Stimulated activated CD8-positive, alpha-beta memory T cell treated with anti-CD3 and anti-CD28 coated beads, Interleukin-4, amount 100 ng/mL, for 4 hours (primary cell): ENCODE measurements at places on chromosomes 13 and 19.

- DNase-seq = no peak
Measured at GRCh38 chr19:41205995-41206394, 13.0 kb downstream of the CYP2S1 start.

DNA sequence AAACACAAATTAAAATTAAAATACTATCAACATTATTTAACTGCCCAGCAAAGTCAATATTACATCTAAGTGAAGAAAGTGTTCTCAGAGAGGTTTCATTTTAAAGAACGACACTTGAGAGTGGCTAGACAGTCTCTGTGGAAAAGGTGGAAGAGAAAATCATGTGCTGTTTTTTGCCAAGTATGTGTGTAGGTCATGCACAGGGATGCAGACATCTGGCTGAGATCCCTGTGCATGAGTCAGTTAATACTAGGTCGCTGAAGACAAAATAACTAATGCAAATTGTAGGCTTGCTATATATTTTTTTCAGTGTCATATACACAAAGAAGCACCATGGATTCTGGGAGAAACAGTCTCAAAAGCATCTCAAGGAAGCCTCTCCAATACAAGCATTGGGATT is 44.3 kb upstream of the ENOX1 start:
- no peak for DNase-seq

GRCh38 chr19:13262450-13262849 is 112.2 kb downstream of the IER2 start:
- DNase-seq = no peak

DNA sequence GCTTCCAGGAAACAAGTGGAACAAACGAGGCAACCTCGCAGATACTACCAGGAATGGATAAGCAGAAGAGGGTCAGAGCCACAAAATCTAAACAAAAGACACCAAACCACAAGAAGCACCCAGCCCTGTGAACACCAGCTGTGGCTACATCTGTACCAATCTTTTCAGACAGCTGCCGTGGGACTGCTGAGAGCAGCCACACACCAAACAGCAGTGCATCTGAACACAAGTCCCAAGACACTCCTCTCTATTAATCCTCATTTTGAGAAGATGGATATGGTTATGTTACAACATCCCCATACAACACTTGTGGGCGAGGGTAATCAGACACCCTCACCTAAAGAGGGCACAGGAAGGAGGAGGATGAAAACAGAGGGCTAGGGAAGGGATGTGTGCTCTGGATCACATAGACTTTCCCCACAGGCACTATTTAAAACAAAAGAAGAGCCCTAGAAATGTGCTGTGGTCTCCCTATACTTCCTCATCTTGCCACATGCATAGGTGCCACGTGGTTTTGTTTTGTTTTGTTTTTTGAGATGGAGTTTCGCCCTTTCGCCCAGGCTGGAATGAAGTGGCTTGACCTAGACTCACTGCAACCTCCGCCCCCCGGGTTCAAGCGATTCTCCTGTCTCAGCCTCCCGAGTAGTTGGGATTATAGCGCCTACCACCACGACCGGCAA is 41.6 kb upstream of the ZNF14 start:
- no peak for DNase-seq

DNA sequence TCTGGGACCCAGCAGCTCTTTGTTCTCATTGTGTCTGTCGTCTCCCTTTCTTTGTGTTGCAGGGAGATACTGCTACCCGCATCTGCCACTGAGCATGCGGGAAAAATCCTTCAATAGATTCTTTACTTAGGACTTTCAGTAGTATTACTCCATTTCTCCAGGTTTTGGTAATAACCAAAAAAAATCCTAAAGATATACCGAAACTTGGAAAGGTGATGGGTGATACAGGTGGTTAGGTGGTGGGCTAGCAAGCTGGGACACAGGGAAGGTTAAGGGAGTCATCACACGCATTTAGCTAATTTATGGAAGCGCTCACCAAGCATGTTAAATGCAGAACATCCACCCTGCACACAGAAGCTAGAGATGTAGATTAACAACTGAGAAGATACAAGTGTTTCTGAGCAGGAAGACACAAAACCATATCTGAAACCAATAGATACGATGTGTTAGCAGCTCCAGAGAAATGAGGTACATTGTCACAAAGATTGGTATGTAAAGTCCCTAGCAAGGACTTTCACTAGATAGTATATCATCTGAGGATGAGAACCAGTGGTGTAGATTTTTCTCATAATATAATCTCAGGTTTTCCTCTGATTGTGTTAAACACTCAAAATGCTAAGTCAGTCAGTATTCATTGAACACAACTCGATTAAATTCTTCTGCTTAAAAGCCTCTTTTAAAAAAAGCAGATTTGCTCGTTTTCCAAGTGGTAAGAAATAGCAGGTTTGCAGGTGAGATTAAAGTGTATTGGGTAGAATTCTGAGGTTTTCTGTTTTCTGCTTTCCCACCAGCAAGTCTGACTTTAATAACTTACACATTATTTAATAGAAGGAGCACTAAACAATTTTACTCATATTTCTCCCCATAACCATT is 1.2 kb upstream of the SLAIN1 start:
- no peak for DNase-seq

DNA sequence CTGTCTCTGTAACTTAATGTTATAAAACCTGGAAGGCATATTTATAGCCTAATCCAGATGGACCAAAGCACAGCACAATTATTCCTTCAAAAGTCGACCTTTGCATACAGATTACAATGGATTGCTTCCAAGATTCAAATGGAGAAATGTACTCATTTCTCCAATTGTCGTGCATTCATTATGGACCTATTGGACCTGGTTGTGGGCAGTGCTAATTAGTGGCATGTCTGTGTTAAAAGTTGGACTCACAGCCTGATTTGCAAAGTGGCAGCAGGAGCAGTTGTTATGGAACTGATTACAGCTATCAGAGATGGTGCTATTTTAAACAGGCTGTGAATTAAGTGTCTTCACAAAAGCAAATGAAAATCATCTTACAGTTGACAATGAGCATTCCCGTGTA is 1529.3 kb upstream of the SLC10A2 start:
- no peak for DNase-seq

DNA sequence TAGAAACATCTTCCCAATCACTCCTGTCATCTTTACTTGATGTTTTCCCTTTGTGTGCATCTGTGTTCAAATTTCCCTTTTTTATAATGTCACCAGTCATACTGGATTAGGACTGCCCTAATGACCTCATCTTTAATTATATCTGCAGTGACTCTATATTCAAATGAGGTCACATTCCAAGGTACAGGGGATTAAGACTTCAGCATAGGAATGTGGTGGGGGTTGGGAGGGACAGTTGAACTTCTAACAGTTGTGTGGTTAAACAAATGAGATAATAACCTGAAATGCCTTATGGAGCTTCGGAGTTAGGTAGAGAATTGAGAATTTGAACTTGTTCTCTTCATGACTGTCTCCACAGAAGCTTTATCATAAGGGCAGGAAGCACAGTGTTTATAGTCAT is 23.0 kb downstream of the PAN3 start:
- no peak for DNase-seq

DNA sequence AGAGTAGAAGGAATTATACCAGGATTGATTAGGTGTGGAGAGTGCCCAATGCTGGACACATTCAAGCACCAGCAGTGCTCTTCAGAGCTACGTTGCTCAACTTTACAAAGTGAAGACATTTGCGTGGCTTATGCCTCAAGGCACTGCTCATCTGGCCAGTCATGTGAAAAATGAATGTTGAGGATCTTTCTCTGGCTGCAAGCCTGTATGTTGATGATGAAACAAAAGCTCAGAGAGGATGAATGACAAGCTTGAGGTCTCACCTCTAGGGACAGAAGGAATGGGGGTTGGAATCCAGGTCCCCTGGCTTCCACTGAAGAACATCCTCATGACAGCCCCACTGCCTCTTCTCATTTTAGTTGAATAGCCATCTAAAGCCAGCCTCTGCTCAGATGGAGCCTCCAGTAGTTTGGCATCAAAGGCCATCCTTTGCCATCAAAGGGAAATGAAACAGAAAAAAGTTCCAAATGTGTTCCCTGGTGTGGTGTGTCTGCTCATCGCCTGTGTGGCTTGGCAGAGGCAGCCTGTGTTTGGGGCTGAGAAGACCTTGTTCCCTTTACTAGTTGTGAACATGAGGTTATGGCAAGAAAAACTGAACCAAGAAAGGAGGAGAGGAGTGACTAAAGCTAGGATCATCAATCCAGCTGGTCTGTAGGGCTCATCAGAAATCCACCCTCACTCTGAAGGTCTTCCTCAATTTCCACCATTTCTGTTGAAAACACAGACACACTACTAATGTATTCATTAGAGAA is 114.0 kb upstream of the KL start:
- DNase-seq = no peak

DNA sequence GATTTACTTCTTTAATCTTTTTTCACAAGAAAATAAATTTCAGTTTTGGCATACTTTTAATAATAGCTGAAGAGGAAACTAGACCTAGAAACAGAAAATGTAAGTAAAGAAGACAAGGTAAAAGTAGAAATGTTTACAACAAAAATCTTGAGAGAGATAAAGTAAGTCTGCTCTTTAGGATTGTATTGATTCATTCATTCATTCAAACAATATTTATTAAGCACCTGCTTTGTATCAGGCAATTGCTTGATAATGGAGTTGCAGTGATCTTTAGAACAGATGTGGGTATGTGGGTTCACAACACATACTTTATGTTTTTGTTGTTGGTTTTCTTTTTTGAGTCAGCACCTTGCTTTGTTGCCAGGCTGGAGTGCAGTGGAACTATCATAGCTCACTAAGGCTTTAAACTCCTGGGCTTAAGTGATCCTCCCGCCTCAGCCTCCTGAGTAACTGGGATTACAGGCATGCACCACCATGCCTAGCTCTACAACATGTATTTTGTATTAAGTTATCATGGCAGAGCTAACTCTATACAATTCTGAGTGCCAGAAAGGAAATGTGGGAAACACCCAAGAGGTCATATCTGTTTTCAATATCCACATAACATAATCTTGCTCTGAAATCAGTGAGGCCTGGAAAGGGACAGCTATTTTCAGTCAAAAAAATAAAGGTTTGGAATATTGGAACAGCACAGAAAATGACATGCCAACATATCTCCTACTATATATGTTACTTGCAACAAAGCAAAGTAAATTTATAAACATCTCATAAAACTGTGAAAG is 8.8 kb upstream of the SPART start:
- no peak for DNase-seq

DNA sequence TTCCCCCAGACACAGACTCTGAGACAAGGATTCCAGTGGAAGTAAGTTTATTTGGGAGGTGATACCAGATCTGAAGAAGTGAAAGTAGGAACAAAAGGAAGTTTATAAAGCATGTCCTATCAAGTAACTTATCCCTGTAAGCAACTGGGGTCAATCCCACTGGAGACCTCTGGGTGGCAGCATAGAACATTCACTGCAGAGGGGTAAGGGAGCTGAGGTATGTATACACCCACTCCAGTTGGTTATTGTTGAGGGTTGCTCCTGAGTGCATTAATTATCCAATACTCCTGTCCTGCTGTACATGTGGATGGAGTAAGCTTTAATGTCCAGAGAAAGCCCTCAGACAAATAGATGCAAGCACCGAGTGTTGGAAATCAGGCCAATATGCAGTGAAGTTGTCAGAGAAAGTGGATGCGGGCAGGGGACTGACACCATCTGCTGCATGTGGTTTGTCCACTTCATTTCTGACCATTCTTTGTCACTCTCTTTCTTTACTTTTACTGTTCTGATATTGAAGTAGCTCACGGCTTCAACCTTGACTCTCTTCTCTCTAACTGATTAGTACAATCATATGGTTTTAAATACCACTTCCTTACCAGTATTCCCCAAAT is 46.7 kb downstream of the NOTCH3 start:
- DNase-seq = peak; percentile 15

DNA sequence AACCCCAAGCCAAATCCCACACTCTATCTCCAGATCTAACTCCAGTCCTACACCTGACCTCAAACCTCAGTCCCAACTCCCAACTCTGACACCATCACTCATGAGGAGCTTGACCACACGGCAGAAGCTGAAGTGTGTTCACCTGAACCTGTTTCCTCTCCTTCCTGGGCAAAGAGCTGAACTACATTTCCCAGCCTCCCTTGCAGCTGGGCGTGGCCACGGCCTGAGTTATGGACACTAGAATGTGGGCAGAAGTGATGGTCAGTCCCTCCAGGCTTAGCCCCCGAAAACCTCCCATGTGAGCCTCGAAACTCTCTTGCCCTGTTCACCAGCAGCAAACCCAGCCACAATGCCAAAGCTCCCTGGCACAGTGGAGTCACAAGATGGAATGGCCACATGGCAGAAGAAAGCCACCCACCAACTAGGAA is 19.5 kb upstream of the MEIS3 start:
- no peak for DNase-seq

- DNase-seq = no peak
Measured at GRCh38 chr13:43356567-43356966, 333.2 kb downstream of the DNAJC15 start.

DNA sequence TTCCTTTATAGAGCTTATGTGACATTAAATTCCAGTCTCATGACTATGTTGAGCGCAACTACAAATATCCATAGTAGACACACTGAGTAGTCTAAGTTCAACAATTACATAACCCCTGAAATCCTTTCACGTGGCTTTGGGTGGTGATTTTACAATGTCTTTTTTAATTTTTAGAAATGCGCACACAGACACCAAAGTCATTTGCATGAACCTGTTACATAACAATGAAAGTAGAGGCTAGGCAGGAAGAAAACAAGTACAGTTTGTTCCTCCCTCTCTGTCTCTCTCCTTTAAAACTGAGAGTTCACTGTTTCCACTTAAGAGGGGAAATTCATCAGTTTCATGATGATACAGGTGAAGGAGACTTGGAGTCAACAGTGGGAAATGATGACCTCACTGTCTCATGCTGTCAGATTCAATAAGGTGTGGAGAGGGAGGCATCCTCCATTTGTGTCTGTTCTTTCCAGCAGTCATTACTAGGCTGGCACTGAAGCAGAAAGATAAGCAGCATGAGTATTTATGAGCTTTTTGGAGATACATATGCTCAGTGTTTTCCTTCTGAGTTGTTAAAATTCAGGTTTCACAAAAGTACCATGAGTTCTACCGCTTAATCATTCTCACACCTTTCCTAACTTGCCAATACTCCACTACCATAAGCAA is 201.8 kb downstream of the LHFPL6 start:
- DNase-seq = no peak

- no peak for DNase-seq
Measured at GRCh38 chr13:97226788-97227627, 4.9 kb downstream of the MBNL2 start.

DNA sequence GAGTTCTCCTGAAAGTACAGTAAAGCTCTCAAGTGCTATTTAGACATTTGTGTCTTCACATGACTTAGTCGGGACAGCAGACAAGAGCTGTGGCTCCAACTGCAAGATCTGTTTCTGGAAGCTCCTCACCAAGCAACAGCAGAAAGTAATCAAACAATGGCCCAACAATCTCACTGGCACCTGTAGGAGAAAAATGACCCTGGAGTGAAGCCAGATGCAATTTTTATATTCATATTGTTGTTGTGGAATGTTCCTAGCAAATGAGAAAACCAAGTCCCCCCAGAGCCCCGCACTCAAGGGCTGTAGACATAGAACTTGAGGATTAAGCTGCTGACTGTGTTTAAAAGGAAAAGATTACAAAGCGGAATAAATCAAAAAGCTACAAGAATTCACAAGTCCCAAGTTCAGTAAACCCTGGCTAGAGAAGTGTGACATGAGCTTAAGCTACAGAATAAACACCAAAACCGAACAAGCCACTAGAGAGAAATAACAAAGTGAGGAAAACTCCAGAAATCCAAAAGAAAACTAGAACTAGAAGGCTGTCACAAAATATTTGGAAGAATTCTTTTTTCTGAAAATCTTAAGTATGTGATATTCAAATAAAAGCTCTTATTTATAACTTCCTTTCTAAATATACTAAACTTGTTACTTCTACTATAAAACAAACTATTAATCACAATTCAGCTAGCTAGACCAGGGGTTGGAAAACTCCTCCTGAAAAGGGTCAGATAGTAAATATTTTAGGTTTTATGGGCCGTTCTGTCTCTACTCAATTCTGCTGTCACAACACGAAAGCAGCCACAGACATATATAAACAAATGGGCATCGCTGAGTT is 454.5 kb downstream of the SUCLA2 start:
- DNase-seq = no peak
